Stimulated activated CD8-positive, alpha-beta memory T cell treated with anti-CD3 and anti-CD28 coated beads, Interleukin-2, amount 100 ng/mL, for 1 hour (primary cell): ENCODE measurements at places on chromosomes 4 and X.
A peak's percentile ranks its signal among the peaks of the same experiment; 100 is the strongest.

DNA sequence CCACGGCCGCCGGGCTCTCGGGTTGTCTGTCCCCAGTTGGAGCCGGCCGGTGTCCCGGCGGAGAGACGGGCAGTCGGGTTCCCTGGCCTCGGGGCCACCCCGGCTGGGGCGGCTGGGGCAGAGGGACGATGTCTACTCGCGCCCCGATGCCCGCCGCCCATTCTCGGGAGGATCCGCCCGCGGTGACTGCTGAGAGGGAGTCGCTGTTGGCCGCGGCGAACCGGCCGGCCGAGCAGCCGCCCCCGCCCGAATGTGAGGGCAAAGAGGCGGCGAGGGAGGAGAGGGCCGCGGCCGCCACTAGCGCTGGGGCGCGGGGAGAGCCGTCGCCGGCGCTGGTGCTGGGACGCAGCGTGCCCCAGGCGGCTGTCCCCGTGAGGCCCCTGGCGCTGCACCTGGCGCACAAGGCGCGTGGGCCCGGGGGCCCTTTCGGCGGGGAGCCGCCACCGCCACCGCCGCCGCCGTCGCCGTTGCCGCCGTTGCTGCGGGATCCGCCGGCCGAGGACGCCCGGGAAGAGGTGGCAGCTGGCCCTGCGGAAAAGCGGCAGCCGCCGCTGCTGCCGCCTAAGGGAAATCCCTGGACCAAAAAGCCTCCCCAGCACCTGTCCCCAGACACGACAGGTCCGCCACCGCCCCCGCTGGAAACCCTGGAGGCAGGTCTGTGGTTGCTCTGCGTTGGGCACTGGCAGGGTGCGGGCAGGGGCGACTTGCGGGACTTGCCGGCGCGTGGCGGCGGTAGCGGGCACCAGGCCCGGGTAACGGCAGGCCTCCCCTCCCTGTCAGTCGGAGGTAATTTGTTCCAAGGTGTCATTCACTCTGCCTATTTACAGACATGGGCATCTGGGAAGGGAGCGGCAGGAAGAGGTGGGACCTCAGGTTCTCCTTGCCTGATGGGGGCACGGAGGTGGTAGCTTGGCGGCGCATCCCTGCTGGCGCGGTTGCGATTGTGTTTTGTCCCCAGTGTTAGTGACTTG, 739 bp downstream of the LARP1B start:
- peak; percentile 11 for DNase-seq

DNA sequence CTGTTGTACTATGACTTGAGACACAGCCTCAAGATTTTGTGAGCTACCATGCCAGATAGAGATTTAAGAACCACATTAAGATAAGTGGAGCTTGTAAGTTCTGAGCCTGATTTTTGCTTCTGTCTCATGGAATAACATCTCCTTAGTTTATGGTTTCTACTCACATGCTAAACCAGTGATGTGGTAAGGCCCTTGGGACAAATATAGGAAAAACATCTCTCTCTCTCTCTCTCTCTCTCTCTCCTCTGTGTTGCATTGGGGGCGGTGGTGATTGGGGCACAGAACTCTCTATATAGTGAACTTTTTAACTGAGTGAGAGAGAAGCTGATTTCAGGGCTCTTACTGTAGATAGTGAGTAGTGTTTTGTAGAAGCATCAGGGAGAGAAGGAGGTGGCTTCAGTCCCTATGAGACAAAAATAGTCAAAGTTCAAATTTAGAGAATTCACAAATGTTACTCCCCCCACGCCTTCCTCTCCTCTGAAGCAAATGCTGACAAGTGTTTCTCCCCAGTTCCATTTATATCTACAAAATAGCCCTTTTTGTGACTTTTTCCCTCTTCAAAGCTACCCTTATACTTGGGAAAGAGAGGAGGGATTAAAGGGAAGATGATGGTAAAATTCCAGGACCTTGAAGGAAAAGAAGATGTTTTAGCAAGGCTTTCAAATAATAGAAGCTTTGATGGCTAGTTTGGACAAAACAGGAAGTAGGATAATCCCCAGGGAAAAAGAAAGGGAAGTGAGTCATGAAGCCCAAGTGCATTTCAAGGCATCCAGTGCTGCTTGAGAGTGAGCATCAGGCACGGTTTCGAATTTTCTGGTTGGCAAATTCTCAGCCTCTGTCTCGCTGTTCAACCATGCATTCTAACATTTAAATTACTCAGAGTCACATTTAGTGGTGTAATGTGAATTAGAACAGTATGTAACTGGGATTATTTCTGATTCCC, 134.3 kb upstream of the AP1S2 start:
- no peak for DNase-seq

DNA sequence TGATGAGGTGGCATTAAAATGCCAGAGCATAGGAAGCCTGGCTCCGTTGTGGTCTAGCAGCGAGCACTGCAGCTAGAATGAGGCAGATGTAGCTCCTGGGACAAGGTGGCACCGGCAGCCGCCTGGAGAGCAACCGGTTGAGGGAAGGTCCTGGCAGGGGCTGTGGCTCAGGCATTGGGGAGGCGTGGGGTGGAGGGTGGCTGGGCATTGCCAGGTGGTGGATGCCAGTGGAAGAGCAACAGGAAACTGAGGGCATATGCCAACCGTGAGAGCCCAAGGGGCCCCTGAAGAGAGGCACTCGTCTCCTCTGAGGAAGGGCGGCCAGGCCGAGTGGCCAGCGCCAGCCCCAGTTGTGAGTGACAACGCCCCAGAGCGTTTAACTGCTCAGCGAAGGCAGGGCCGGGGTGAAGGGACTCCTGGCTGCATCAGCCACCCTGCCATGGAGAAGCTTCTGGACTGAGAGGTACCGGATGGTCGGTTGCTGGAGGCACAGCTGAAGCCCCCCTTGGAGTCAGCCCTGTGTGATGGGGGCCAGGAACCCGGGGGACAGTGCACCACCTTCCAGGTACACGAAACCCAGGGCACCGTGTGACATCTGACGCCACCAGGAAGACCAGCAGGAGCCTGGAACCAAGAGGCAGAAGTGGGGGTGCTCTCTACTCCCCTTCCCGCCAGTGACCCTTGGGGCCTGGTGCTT, 13.2 kb upstream of the PDE6B start:
- DNase-seq, result no peak

DNA sequence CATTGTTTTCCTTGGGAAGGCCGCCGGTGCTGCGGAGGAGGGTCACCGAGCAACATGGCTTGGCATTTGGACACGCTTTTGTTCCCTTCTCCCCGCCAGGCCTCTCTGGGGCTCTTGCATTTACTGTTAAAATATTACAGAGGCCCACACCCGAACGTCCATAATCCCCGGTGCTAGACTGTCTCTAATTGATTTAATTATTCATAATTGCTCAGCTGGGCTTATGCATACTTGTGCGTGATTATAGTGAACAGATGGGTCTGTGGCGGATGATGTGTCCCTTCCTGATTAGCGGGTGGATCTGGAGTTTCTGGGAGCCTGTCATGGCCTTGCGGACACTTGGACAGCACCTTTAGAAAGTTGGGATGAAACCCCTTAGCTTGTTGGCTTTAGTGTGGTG, 100.2 kb upstream of the MSX1 start:
- no peak for DNase-seq

DNA sequence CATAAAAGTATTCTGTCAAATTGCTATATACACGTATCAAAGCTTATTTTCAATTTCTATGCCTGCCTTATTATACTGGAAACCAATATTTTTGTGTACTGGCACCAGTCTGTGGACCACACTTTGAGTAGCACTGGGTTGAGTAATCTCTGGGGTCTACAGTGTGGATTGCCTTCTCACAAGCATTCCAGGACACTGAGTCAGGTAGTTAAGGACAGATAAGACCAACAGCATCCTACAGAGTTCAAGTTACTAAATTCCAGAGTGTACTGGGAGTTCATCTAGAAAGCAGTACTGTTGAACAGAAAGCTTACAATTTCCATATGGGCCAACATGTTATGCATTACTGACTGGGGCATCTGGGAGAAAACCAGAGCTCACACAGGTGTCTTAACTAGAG, 61.8 kb downstream of the VMA21 start:
- no peak for DNase-seq

DNA sequence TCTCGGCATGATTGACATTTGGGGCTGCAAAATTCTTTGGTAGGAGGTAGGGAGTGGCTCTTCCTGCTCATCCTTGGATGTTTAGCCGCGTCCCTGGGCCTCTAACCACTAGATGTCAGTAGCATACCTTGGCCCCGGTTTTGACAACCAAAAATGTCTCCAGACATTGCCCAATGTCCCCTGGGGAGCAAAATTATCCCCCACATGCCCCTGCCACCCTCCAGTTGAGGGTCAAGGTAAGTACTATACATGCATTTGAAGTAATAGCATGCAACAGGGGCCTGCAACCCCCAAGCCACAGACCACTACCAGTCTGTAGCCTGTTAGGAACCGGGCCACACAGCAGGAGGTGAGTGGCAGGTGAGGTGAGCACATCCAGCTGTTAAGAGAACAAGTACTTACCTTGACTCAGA, 17.6 kb upstream of the KIAA1210 start:
- DNase-seq, result no peak

GRCh38 chr4:122914292-122914904, 8.0 kb downstream of the NUDT6 start:
- DNase-seq, result no peak

DNA sequence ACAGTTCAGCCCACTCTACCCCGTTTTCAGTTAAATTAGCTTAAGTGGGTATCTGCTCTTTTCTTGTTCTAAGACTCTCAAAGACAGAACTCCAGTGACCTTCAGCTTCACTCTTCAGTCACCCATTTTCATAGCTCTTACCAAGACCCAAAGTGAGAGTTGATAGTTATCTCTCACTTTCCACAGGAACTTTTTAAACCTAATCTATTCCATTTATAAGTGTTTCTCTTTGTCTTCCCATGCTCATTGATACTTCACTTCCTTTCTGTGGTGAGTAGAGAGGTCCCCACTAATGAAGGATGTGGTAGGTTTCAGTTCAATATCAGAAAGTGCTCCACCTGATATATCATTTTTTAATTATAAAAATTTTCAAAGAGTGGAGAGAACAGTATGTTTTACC, 33.4 kb downstream of the COX18 start:
- no peak for DNase-seq

DNA sequence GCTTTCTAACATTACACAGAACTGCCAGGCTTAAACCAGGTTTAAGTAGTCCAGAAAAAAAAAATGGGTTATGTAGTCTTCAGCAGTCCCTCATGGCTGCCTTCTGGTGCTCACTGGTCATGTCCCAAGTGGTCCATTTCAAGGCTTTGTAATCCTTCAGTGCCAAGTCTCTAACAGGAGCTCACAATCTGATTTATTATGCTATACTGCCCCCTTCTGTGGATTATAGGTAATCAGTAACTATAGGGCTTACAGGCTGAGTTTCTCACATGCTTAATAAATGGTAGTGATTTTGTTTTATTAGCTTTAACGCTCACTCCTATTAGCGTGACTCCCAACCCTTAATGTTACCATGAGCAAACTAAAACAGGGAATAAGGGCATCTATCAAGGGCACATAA, 92.5 kb upstream of the EDA2R start:
- no peak for DNase-seq

DNA sequence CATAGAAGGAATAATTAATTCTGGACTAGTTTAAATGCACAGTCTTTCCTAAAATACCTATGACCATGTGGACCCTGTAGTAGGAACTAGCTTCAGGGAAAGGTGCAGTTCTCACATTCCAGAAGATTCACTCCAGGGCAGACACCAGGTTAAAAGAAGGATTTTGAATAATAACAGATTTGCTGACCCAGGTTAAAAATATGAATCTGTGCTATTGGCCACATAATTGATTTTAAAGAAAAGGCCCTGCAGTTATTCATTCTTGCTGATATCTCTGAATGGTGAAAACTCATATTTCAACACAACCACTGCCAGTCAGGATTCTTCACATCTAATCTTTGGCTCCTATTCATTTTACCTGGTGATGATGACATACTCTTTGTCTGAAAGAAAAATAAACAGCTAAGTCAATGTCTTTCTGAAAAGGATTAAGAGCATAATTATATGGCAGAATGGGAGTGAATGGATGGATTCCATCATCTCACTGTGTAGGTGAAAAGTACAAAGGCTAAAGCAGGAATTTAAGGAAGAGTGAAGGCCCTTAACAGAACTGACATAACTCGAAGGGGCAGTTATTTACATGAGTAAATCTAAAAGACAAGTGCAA, 432.8 kb downstream of the PDGFC start:
- DNase-seq, result no peak
